Kidney capillary endothelial cell (primary cell): ENCODE measurements at places on chromosomes 5 and 9.

DNA sequence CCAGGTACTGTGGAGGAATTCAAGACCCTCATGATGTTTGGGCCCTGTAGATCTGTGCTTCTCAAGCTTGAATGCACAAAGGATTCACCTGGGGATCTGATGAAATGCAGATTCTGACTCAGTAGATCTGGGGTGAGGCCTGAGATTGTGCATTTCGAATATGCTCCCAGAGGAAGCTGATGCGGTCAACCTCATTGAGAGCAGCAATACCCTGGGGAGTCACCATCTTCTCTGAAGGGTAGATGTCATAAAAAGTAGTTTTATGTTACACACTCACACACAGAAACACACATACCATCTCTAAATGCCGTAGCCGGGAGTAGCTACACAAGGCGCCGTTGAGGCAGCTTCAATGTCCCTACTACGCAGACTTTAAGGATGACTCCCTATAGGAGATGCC, 55.8 kb upstream of the CPEB4 start:
- no peak for DNase-seq

GRCh38 chr9:86926145-86926544, 21.2 kb downstream of the GAS1 start:
- no peak for DNase-seq

GRCh38 chr5:62649025-62649424, 70.4 kb downstream of the LRRC70 start:
- no peak for DNase-seq

DNA sequence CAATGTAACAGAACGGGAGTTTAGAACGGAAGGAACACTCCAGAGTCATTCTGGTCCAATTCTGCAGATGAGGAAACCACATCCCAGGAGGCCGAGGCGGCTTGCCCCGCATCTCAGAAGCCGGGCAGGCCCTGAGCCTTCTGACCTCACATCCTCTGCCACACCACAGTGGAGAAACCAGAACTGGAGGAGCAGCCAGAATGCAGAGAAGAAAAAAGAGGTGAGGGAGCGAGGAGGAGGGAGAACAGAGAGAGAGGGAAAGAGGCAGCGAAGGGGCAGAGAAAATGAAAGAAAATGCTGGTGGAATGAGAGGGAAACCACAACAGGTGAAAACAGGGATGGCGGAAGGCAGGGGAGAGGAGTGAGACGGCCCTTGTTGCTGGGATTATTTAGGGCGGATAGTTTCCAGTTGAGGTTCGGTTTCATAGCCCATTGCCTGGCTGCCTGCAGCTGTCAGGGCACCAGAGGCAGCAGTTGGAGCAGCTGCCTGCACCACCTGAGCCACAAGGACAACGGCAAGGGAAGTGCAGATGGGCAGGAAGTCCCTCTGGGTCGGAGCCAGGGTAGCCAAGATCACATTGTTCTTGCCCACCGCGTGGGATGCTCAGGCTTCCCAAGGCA, at the start of gene HMHB1:
Gene HMHB1 (plus strand): TSS at position 77 of the 621 bp plus-strand sequence.
- no peak for DNase-seq

DNA sequence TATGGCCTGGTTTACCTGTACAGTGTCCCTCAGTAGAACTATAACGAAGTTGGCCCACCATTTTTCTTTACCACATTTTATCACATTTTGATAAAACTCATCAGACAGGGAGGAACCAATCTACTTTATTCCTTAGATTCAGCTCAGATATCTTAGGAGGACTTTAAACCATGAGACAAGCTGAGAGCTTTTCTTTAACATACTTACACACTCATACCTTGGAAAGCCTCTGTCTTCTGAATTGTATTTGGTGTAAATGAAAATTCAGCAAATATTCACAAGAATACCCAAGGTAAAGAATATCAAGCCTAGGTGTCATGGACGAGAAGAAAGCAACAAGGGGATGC, 313.2 kb downstream of the ENC1 start:
- no peak for DNase-seq

- no peak for DNase-seq
Measured at GRCh38 chr9:125517577-125517976, 189.4 kb downstream of the MAPKAP1 start.

DNA sequence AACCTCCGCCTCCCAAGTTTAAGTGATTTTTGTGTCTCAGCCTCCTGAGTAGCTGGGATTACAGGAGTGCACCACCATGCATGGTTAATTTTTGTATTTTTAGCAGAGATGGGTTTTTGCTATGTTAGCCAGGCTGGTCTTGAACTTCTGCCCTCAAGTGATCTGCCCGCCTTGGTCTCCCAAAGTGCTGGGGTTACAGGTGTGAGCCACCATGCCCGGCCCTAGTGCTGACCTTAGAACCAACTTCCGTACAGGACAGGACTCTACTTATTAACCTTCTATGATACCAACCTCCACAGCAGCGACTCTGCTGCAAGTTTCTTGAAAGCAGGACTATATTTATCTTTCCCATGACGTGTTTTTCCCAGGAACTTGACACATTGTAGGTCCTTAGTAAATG, 176.9 kb downstream of the RGS3 start:
- DNase-seq, result no peak

- no peak for DNase-seq
Measured at GRCh38 chr9:68433531-68434110, 77.2 kb downstream of the PGM5 start.

DNA sequence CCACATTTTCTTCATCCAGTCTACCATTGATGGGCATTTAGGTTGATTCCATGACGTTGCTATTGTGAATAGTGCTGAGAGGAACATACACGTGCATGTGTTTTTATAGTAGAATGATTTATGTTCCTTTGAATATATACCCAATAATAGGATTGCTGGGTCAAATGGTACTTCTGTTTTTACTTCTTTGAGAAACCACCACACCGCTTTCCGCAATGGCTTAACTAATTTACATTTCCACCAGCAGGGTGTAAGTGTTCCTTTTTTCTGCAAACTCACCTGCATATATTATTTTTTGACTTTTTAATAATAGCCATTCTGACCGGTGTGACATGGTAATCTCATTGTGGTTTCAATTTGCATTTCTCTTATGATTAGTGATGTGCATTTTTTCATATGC, 82.2 kb upstream of the RFX3 start:
- no peak for DNase-seq

- DNase-seq, result no peak
Measured at GRCh38 chr9:77802515-77803293, 154.6 kb upstream of the GNA14 start.

DNA sequence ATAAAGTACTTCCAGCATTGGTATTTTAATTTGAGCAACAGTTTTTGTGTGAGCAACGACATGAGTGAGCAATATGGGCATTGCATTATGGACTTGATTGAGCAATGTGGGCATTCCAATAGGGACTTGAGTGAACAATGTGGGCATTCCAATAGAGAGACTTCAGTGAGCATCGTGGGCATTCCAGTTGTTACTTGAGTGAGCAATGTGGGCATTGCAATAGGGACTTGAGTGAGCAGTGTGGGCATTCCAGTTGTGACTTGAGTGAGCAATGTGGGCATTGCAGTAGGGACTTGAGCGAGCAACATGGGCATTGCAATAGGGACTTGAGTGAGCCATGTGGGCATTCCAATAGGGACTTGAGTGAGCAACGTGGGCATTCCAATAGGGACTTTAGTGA, 52.2 kb downstream of the ZCCHC7 start:
- DNase-seq, result no peak

DNA sequence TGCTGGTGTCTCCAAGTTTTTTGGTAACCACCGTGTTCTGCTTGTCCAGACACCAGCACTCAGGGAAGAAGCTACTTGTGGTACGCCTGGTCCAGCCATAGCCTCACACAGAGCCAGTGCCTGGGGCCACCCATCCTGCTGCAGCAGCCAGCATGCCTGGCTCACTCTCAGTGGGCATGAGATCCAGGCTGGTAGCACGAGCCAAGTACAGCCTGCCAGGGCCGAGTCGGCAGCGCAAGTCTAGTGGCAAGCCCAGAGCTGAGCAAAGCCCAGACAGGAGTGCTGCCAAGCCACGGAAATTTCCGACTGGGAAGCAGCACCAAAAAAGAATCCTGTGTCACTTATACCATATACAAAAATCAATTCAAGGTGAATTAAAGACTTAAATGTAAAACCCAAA, 36.3 kb upstream of the FBXL17 start:
- DNase-seq, result no peak

DNA sequence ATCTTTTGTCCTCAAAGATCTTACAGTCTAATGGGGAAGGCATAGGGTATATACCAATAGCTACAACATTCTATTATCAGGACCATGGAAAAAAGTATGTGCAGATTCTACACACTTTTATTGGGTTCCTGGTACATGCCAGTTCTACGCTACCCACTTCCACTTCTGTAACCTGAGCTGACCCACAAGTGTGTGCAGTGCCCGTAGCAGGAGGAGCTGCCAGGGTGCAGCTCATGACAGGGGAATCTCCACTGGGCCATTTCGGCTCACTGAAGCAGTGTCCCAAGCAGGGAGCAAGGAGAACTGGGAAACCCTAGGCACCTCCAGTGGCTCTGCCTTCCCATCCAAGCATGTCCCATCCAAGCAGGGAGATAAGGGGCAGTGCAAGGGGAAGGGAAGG, 60.4 kb downstream of the FOXI1 start:
- DNase-seq, result no peak

DNA sequence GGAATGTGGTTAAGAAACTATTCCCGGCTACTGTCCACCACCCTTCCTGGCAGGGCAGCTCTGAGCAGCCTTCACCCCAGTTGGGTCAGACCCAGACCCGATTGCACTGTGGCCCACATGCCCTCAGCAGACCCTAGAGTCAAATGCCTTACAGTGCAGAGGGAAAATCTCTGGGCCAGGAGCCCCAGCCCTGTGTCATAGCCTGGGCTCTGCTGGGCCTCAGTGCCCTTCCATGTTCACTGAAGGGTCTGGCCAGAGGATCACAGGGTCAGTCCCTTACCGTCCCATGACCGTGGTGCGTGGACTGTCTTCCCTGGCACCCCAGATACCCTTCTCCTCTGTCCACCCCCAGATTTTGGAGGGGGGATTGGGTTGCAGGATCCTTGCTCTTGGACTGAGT, 73.5 kb upstream of the COL5A1 start:
- DNase-seq, result no peak

GRCh38 chr5:11214864-11215644, 454.0 kb upstream of the DAP start:
- DNase-seq, result no peak
